ENCODE measurements at places on chromosomes 7 and 10.

- DNase-seq = no peak
Observed at GRCh38 chr7:17564678-17565212, 266.3 kb downstream of the AHR start.

- no peak for DNase-seq
Observed at GRCh38 chr7:23210506-23210905, 28.7 kb downstream of the NUP42 start.

DNA sequence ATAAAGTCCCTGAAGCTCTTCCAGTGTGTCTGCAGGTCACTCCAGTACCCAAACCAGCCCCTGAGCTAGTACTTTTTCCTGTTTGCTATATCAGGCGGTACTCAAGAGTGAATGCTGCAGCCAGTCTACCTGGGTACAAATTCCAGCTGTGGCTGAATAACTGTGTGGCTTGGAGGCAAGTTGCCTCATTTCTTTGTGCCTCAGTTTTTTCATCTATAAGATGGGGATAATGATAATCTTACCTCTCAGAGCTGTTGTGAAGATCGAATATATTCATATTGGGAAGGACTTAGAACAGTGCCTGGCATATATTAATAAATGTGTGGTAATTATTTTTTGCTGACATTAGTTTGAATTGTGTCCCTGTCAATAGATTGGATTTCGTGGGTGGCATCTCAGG is 191.2 kb downstream of the WDR11 start:
- no peak for DNase-seq

GRCh38 chr7:85336086-85336485 is 149.2 kb upstream of the SEMA3D start:
- no peak for DNase-seq

- peak; percentile 39 for DNase-seq
Observed at GRCh38 chr10:116809483-116810119, 39.7 kb upstream of the ENO4 start.

DNA sequence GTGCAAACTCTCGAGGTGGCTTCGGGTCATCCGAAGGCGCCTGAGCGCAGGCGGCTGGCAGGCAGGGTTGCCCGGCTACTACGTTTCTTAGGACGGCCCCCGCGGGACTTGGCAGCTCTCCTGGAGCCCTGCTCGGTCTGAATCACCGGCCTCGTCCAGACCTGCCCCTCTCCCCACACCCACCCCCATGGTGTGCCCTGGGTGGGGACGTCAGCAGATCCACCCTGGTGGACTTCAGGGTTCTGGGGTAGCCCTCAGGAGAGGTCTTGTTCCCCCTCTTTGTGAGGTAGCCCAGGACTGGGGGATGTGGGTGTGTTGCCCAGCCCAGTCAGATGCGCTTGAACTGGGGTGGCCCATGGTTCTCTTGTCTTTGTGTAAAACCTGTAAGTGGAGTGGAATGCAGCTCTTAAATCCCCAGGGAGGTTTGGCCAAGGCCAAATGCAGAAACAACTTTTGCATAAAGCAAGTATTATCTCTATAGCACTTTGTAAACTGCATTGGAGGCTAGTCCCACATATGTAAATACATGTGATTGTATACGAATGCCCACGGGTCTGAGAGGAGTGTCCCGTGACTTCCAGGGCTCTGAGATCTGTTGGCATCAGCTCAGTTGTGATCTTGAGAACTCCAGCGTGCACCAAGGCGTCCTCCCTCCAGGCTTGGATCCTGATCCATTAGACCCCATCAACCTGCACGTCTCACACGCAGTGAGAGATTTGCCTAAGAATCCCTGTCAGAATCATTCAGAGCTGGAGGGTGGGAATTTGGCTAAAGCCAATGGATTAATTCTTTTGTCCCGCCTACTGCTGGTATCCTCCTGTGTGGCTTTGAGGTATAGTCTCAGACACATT is 1.8 kb downstream of the PFKFB3 start:
- no peak for DNase-seq

- DNase-seq = no peak
Observed at GRCh38 chr7:91771921-91772815, 108.3 kb downstream of the MTERF1 start.

- DNase-seq = no peak
Observed at GRCh38 chr10:91017198-91017597, 96.3 kb upstream of the ANKRD1 start.

- no peak for DNase-seq
Observed at GRCh38 chr7:69912846-69913245, 314.6 kb downstream of the AUTS2 start.

- no peak for DNase-seq
Observed at GRCh38 chr10:119812684-119813083, 60.0 kb downstream of the MCMBP start.

DNA sequence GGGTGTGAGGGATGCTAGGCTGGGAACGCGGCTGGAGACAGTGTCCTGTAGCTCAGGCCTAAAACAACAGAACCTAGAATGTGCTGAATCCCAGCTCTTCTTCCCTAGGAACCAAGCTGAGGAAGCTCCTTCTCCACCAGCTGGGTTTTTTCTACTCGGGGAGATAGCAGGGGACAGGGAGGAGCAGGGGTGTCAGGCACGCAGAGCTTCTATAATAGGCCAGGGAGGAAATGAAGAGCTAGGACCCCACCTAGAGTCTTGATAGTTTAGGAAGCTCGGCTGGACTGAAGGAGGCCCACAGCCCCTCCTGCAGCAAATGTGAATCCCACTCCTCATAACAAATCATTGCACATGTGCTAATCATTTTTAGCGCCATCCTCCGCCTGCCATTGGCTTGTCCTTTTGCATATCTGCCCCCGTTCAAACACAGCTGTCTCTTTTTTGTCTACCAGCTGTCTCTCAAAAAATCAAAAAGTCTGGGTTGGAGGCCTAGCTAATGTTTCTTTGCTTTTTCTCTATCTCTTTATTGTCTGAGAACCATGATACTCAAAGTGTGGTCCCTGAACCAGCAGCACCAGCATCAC is 24.1 kb upstream of the FAM180A start:
- DNase-seq = no peak

- DNase-seq = no peak
Observed at GRCh38 chr10:127354992-127355391, 158.6 kb upstream of the INSYN2A start.

DNA sequence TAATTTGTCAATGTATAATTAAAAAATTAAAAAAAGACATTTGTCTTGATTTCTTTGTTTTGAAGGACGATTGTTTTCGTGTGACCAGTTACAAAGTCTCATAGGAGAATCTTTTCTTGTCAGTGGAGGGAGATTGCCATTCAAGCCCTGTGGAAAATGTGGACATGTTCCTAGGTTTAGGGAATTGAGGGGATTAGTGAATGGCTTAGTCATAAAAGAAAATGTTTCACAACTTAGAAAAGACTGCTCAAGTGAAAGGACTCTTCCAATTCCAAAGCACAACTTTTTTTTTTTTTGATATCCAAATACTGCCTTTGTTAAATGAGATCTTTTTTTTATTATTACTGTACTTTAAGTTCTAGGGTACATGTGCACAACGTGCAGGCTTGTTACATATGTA is 140.7 kb upstream of the HABP2 start:
- DNase-seq = no peak

DNA sequence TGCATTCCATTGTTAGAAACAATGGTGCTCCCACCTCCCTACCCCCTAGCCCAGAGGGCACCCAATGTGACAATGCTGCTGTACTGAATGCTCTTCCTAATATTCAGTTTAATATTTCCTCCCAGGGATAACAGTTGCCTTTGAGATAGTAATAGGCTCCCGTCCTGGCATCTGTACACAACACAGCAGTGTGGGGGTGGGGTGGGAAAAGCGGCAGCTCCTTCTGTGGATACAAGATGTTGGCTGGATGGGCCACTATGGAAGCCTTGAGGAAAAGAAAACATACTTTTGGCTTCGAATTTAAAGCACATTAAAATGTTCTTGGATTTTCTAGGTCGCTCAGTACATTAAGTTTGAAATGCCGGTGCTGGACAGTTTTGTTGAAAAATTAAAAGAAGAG is 9.2 kb upstream of the ZNF22 start:
- no peak for DNase-seq

GRCh38 chr7:90661290-90662151 is 65.4 kb downstream of the CDK14 start:
- DNase-seq = no peak

GRCh38 chr7:17951742-17952254 is 11.5 kb upstream of the SNX13 start:
- no peak for DNase-seq

GRCh38 chr10:109698086-109698485 is 225.2 kb downstream of the XPNPEP1 start:
- no peak for DNase-seq

GRCh38 chr7:137946011-137946410 is 55.9 kb downstream of the CREB3L2 start:
- DNase-seq = no peak

DNA sequence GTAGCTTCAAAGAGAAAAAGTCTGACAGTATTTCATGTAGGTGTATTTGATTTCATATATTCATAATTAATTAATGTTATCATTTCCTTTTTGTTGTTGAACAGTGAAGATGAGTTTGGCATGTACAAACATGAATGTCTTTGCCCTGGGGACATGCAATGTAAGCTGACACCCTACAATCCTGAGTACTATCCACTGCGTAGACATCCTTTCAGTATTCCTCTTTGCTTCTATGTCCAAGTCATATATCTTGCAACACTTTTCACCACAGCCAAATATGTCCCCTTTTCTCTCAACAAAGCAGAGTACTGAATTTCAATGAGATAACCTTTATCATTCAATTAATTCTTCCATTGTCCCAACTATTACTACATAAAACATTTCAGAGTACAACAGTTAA is 93.6 kb downstream of the GPR37 start:
- DNase-seq = no peak

DNA sequence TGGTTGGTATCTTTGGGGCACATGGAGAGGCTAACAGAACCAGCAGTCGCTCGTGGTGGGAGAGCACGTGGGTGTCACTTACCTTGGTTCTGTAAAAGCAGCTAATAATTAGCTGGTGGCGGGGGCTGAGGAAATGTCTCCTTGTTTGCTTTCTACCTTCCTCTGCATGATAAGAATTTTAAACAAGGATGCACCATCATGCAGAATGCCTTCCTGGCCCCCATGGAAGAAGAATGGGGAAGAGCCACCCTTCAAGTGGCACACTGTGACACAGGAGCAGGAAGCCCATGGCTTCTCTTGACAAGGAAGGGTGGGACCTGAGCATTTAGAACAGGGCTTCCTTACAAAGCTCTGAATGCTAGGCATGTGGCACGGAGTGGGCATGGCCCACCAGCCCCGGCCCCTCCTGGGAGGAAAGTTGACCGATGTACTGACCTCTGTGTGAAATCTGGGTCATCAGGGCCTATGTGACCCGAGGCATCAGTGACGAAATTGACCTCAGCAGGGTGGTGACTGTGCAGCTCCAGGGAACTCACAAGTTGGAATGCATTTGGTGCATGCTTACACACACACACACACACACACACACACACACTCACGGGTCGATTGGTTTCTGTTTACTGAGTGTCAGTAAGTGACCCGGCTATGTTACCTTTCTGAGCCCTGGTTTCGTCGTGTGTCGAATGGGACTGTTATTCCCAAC is 116.9 kb upstream of the ANLN start:
- DNase-seq = no peak

DNA sequence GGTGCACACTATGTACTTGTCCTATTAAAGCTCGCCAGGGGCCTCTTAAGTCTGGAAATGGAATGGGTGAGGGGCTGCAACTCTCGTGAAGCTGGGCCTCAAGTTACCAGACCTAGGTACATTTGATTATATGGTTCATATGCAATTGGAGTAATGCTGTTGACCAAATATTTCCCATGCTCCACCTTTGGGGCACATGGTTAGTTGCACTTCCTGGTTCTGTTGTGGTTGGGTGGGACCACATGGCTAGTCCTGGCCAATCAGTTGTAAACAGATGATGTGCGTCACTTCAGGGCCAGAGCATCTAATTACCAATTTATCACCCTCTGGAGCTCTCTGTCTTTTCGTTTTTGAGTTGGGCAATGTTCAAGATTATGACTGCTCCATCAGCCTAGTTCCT is 39.5 kb upstream of the OPN4 start:
- DNase-seq = no peak

GRCh38 chr7:140506788-140507464 is 27.6 kb upstream of the MKRN1 start:
- no peak for DNase-seq

DNA sequence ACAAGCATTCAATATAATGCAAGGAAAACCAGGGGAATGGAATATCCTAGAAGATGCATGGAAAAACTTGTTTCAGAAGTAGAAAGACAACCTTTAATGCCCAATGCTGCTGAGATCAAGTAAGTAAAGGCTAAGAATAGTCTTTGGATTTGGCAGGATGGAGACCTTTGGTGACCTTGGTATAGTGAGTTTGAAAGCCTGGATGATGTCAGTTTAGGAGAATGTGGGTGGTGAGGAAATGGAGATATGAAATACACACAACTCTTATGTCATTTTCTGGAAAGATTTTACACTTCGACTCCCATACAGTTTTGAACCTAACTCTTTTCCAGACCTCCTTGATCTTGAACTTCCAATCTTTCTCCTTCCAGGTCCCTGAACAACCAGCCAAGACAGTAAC is 185.7 kb downstream of the TFEC start:
- DNase-seq = peak; percentile 6

DNA sequence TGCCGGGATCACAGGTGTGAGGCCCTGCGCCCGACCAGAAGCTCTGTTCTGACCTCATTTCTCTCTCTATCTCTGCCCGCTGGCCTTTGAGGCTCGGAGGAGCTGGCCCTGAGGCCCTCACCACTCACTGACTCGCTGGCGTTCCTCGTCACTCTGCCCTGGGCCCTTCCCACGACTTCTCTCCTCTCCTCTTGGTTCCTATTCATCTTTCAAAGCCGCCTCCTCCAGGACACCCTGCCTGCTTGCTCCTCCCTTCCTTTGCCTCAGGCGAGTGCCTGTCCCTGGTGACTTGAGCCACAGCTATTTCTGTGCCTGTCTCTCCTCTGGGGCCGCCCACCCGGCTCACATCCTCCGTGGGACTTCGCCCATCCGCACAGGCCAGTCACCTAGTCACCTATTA is 17.3 kb upstream of the ADGRA1 start:
- no peak for DNase-seq

GRCh38 chr10:71783917-71784678 is 10.8 kb upstream of the VSIR start:
- DNase-seq = no peak

DNA sequence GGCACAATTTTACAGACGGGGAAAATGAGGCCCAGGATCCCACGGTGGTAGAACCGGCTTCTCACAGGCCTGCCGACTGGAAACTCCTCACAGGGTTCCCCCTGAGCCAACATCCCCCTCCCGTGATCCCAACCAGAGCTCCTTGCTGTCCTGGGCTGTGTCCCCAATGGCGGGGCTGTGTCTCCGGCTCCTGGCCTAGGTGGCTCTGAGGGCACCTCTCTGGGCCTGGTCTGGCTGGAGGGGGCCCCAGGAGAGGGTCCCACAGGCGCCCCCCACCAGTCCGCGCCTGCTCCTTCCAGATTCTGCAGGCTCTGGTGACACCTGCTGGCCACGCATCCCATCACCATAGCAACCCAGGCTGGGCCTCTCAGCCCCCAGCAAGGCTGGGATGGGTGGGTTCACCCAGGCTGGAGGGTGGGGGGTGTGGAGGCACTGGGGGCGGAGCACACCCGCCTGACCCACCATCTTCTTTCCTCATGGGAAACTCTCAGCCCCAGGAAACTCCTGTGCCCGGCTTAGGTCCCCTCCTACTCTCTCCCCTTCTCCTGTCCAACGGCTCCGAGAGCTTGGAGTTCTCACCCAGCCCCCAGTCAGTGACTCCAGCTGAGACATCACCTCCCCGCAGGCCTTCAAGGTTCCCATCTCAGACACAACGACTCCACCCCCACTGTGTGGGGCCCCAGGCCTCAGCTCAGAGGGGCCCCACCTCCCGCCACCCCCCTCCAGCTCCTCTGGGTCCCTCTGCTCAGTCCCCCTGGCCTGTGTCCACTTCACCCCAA is 27.1 kb upstream of the TNRC18 start:
- no peak for DNase-seq

GRCh38 chr10:91797048-91797690 is 1.1 kb upstream of the TNKS2 start:
- DNase-seq = no peak
